Stimulated activated naive CD8-positive, alpha-beta T cell treated with anti-CD3 and anti-CD28 coated beads, Interleukin-15, amount 100 ng/mL, for 72 hours (primary cell): ENCODE measurements at places on chromosomes 7 and 10.

DNA sequence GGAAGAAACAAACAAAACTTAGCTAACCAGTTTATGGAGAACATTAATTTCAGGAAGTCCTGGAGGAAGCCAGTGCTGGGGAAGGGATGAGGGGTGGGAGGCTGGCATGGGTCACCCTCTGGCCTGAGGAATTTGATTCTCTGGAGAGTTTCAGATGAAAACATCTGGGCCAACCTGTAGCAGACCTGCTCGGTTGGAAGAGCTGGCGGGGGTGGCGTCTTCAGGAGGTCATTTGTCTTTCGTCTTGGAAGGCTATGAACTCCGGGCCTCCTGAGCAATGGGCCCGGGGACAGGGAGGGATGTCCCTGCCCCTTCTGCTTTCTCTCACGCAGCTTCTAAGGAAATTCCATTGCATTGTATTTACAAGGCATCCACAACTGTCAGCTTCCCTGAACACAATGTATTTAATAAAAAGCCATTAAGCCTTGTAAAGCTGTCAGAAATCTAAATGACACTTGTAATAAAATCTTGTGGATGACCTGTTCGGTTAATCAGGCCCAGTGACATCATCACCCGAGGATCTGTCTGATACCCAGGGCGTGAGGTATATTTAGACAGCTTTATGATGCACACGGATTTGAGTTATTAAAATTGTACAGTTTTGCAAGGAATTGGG is 250.5 kb downstream of the RAB11FIP2 start:
- no peak for DNase-seq

DNA sequence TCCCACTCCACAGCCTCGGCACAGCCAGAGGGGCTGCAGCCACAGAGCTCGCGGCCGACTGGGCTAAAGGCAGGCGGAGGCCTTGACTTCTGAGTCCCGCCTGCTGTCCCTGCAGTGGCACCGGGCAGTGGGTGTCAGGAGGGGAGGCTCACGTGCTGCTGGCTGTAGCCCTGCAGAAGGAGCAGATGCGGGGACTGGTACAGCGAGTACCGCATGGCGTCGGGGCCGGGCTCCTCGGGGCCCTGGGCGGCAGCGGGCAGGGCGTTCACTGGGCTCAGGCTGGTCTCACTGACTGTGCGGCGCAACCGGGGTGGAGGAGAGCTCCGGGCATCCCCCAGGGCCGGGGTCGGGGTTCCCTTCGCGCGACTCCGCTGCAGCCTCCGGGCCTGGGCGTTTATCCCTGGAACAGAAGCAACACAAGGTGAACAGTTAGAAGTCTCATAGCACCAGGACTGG is 25.6 kb downstream of the PAPOLB start:
- no peak for DNase-seq

DNA sequence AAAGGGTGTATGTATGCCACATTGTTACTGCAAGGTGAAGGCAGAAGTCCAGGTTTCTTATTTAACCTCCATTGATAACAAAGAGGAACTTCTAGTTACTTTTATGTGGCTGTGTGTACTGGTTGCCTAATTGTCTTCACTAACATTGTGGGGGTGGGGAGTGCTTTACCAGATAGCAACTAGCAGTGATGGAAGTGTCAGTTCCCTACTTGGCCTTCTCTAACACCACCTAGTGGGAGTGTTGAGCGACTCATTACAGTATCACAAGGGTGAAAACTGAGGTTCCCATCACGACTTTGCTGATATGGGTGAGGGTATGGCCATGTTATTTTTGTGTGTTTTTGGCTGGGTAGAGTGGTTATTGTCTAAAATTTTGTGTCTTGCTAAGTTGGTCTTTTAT is 274.4 kb downstream of the THSD7A start:
- no peak for DNase-seq

- DNase-seq: no peak
These were observed 125.9 kb upstream of the NOBOX start for GRCh38 chr7:144529269-144529926.

- DNase-seq: no peak
These were observed 11.2 kb upstream of the HTR5A start for GRCh38 chr7:155058896-155059295.

GRCh38 chr7:131372554-131372953 is 44.9 kb downstream of the MKLN1 start:
- no peak for DNase-seq

DNA sequence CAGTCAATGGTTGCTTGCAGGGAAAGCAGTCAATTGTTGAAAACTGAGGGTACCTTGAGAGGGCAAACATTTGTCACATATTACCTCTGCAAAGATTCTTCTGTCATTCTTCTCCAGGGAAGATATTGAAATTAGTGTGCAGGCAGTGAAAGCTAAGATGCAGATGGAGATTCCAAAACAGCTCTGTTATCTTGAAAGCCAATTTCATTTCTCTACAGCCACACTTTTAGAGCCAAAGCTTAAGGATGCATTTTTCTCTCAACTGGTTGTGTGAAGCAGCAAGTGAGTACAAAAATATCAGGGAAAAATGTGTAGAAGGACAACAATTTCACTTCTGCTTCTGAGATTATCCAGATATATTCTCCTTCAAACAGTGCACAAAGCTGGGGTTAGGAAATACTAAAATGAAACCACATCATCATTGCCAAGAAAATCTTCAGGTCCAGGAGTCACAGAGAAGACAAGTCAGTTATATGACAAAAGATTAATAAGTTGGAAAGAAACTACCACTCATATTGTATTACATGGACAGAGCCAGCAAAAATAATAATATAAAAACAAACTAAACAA is 16.3 kb downstream of the SGMS1 start:
- DNase-seq: no peak

DNA sequence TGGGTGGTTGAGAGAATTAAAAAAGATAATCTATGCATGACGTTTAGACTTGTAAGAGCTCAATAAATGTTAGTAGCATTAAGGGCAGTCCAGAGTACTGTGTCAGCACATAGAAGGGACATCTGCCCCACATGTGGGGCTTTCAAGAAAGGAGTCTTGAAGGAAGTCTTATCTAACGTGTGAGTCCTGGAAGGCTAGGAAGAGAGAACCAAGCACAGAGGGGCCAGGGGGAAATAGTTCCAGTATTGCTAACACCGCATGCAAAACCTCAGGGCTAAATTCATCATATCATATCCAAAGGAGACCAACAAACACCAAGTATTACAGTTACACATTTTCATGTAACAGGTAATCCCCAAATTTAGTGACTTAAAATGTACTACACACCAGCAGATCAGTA is 122.7 kb downstream of the AOAH start:
- no peak for DNase-seq

GRCh38 chr10:24951201-24952142 is 934 bp downstream of the PRTFDC1 start:
- DNase-seq: peak; percentile 3

GRCh38 chr10:19970717-19971116 is 154.5 kb downstream of the PLXDC2 start:
- DNase-seq: no peak

DNA sequence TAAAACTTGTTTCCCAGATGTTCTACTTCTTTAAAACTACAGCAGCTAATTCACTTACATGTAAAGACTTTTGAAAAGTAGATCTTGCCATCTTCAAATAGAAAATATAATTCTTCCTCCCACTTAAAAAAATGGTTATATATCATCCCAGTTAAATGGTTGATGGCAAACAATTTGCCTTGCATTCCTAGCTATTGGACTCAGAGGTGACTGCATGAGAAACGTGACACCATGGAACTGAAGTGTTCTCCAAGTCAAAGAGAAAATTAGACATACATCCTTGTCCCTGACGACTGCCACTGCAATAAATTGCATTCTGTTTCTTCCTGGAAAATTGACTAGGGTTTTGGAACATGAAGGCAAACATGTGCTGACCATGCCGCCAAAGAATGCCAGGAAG is 95.0 kb upstream of the POM121L12 start:
- DNase-seq: no peak

GRCh38 chr7:148348466-148348865 is 242.1 kb upstream of the C7orf33 start:
- no peak for DNase-seq

GRCh38 chr10:103038570-103038969 is 120.5 kb downstream of the CNNM2 start:
- DNase-seq: no peak

GRCh38 chr7:148941598-148942275 is 57.6 kb upstream of the EZH2 start:
- DNase-seq: peak; percentile 73

GRCh38 chr7:98802781-98803110 is 67.1 kb downstream of the TMEM130 start:
- no peak for DNase-seq

- DNase-seq: no peak
These were observed 6.0 kb upstream of the ZDHHC4 start for GRCh38 chr7:6571160-6571779.

DNA sequence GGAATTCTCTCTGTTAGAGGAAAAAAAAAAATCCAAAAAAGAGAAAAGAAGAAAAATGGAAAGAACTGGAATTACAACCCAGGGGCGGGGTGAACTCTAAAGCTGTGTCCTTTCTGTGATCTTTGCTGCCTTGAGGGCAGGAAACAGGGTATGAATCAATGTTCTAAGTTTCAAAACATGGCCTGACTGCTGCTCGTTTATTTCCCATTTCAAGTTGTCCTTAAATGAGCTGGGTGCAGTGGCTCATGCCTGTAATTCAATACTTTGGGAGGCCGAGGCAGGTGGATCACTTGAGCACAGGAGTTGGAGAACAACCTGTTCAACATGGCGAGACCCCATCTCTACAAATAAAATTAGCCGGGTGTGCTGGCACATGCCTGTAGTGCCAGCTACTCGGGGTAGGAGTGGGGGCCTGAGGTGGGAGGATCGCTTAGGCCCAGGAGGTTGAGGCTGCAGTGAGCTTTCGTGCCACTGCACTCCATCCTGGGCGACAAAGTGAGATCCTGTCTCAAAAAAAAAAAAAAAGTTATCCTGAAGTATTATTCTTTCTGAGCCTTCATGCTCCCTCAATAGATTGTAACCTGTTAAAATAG is 24.7 kb upstream of the TFAM start:
- DNase-seq: no peak
